ENCODE measurements at places on chromosomes 5 and 9.

- DNase-seq, result peak; percentile 1
These were observed 42.3 kb upstream of the STRBP start for GRCh38 chr9:123310551-123311249.

DNA sequence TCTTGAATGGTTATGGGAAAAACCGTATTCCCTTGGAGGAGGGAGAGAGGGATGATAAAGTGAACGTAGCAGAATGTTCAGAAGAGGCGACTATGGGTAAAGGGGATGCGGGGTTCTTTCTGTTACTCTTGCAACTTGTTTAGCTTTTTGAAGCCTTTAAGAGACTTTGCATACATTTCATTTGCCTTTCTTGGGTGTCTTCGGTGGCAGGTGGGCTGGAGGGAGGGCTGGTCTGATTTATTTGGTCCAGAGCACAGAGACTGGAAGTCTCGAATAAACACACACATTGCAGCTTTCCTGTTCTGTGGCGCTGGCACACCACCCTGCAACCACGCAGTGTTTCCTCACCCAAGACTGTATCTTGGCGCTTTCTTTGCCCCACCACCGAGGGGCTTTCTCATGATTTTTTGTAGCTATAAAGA lies 23.2 kb downstream of the TTF1 start:
- no peak for DNase-seq

DNA sequence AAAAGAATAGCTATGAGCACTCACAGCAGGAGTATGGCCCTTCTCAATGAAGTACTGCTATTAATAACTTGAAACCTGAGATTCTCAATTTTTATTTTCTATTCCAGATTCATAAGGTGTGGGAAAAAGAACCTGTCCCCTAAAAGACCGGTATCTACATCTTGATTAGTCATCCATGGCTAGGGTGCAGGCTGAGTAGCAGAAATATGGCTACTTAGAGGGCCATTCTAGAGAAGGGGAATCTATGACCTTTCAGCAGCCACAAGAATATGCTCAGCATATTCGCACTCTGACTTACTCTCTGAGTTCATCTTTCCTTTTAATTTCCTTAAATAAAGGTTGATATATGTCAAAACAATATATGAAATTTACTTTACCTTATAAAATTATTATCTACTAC lies 27.7 kb downstream of the WDR36 start:
- no peak for DNase-seq

DNA sequence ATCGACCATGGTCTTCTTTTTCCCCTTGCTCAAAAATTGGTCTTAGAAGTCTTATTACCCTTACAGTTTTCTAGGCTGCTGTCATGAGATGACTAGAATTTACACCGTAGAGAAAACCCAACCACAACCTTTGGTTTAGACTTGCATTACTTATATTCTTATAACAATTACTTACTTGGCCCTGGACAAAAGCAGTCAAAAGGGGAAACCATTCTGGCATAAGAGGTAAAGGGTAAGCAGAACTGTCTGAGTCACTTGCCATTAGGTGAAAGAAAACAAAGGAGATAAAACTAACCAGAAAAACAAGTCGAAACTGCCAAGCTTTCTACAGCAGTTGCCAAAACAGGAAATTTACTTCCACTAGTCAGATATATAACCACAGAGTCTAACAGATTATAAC lies 17.9 kb downstream of the TMEM245 start:
- no peak for DNase-seq

Data from cardiac septum (tissue), 1 donor.